Activated CD4-positive, alpha-beta T cell treated with anti-CD3 and anti-CD28 coated beads, Interleukin-2, amount 50 U/mL, for 16 hours (primary cell): ENCODE measurements at places on chromosomes 2 and 18.
A peak's percentile ranks its signal among the peaks of the same experiment; 100 is the strongest.

DNA sequence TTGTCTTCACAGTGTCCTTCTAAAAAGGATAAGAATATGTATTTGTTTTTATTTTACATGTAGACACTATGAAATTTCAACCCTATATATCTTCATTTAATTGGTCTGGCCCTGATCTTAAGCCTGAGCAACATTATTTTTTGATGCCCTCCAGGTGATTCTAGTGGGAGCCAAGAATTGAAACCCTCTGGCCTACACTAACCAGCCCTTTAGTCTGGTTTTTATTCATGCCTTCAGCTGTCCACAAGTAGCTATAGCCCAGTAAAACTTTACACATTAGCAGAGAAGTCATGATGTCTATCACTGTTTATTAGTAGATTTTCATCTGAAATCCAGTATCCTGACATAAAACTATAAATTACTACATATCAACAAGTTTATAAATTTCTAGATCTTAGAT lies 52.7 kb upstream of the UBXN4 start:
- DNase-seq = no peak

DNA sequence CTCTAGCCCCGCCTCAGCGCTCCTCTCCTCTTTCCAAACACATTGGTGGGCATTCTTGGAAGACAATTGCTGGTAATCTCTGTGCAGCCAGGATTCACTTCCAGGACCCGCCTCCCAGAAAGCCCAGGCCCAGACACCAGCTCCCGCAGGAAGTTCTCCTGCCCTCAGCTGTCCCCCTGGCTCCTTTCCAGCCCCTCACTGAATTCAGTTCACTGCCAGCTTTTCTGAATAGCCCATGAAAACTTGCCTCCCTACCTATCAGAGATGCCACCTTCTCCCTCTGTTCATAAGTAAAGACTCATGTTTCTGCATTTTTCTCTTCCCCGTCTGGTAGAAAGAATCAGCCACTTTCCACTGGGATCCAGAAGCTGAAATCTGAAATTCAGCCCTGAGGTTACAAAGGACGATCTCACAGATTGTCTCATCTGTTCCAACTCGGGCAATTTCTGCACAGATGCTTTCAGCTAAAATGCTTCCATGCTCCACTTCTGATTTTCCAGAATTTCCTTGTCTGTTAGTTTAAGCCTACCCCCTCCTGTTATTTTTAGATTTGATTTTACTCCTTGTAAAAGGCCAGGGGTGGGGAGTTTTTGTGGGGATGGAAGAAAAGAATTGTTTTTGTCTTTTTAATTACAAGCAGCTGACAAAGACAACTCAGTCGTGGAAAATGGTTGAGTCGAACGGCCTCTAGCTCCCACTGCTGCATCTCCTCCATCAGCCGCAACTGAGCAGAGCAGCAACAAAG lies 98.1 kb downstream of the SP3 start:
- no peak for DNase-seq

GRCh38 chr2:46299365-46300263 lies 2.4 kb downstream of the EPAS1 start:
- DNase-seq = no peak

GRCh38 chr18:21820033-21820810 lies 79.6 kb downstream of the MIB1 start:
- no peak for DNase-seq

GRCh38 chr2:151774506-151774905 lies 40.2 kb upstream of the NEB start:
- DNase-seq = no peak

- DNase-seq = no peak
Observed at GRCh38 chr2:68603059-68603458, 40.3 kb upstream of the PROKR1 start.

- DNase-seq = no peak
Observed at GRCh38 chr2:83959266-83959665, 499.8 kb downstream of the SUCLG1 start.

DNA sequence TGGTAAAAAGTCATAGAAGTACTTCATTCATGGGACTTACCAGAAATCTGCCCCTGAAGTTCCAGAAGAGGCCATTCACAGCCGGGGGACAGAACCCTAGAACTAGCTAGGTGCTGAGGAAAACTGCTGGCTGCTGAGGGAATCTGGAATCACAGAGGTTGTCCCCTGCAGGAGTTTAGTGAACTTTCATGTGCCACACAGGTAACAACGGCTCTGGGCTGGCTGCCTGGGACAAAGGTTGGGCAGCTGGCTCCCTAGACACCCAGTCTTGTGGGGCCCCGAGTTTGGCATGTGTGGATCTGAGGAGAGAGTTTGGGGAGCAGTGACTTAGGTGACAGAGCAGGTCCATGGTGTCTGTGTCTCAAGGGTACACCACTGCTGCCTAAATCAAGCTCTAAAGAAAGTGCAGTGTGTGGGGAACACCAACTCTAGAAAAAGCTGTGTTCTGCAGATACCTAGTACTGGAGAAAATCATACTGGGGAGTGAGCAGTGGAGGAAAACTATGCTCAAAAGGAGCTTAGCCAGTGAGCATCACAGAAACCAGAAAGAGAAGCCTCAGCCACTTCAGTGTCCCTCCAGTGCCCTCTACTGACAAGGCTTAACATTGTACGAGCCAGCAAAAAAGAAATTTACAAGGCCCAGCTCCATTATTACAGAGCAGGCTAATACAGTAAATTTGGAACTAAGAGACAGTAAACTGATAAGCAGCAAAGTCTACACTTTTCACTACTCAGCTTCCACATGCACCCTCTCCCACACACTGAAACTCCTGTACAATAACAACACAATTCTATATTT lies 15.2 kb downstream of the GALNT3 start:
- peak; percentile 16 for DNase-seq

- DNase-seq = no peak
Observed at GRCh38 chr18:13158428-13158827, 60.1 kb upstream of the LDLRAD4 start.

DNA sequence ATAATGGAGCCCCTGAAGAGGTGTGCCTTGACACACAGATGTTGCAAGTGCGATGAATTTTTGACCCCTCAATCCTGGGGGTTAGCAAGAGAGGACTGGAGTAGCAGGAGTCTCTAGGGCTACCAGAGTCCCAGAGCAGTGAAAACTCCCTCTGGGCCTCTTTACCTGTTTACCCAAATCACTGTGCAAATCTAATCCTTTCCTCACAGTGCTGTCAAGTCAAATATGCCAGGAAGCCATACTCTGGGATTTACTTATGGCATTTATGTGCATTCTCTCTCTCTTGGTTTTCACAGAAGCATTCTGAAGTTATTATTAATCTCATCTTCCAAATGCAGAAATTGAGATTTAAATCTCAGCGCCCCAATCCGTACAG lies 62.0 kb downstream of the MOGAT1 start:
- no peak for DNase-seq

DNA sequence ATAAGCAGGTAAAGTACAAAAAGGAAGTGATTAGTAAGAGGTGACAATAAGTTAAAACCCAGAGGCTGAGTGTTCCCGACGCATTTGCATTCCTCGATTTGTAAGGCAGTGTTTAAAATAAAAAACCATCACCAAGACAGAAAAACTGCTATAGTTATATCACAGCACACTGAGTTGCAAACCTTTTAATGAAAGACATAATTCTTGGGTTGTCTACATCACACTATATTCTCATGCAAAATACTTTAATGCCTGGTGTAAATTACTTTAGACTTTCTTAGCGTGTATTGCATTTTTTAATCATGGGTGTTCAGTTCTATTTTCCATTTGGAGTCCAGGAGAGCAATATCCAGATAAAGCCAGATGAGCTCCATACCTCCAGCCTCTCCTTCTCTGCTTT lies 458.5 kb downstream of the MTX2 start:
- no peak for DNase-seq

DNA sequence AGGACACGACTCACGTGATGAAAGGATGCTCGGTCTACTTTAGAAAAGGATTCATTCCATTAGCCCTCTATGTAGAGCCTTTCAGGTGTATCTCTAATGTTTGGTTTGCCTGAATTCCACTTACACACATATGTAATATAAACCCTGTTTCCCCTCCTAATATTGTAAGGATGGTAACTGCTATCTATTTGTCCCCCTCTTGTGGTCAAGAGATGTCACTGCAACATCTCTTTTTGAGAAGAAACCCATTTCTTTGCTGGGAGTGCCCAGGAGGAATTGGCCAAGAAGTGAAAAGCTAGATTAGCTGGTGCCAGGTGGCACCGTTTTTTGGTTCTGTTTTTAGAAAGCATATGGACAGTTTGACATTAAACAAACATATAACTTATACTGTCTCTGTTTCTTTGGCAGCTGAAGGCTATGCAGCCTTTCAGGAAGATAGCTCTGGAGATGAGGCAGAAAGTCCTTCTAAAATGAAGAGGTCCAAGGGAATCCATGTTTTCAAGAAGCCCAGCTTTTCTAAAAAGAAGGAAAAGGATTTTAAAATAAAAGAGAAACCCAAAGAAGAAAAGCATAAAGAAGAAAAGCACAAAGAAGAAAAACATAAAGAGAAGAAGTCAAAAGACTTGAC lies 41.2 kb downstream of the RALBP1 start:
- DNase-seq = peak; percentile 47

- DNase-seq = no peak
Observed at GRCh38 chr18:48058486-48058885, 128.0 kb upstream of the SMAD2 start.

DNA sequence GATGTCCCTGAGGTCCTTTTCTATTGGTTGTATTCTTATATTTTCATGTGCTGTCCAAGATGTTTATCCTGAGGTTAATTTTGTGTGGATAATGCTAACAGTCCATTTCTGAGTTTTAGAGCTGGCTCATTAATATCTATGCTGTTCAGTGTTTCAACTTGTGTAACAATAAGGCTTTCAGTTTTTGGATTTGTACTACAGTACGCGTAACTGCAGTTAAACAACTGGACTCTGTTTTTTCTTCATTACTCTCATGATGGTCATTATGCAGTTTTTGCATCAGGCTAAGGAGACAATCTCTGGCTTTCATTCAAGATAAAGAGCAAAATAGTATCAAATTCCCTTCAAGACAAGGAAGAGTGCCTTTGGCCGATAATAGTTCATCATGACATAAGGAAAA lies 1364.8 kb downstream of the DPP10 start:
- DNase-seq = no peak

GRCh38 chr2:64730551-64731262 lies 77.0 kb upstream of the SERTAD2 start:
- DNase-seq = peak; percentile 63

GRCh38 chr2:10185046-10185445 lies 62.5 kb downstream of the RRM2 start:
- no peak for DNase-seq

- DNase-seq = no peak
Observed at GRCh38 chr2:3214065-3214464, 163.6 kb downstream of the EIPR1 start.

DNA sequence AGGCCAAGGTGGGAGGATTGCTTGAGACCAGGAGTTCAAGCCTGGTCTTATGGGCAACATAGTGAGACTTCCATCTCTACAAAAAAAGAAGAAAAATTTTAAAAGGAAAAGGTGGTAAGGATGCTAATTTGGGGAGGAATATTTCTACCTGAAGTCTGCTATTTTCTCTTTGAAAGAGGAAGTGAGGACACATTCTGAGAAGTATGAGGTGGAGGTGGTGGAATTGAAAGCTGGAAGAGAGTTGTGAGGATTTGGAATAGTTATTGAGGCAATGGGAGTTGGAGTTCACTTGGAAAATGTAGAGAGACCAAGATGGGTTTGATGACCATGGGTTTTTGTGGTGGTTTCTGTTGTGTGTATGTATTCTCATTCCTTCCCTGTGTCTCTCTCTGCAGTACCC lies 29.3 kb downstream of the EML4 start:
- no peak for DNase-seq

GRCh38 chr2:153455861-153456260 lies 22.7 kb downstream of the RPRM start:
- DNase-seq = no peak

DNA sequence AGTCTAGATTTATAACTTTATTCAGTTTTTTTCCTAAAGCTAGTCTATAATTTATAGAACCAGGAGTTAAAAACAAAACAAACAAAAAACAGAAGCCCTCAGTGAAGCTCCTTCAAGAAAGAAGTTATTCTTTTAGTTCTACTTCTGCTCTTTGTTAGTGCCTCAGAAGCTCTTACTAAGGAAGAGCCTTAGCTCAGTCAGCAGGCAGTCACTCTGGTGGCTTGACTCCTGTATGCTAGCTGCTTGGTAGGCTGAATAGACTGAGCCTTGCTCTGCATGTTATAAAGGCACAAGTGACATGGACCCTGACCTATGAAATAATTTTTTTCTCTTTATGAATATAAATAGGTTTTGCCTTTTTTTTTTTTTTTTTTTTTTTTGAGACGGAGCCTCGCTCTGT lies 24.8 kb downstream of the NCOA1 start:
- no peak for DNase-seq

- DNase-seq = no peak
Observed at GRCh38 chr2:230717600-230717999, 5.0 kb downstream of the CAB39 start.

GRCh38 chr2:64641599-64641998 lies 12.1 kb downstream of the SERTAD2 start:
- no peak for DNase-seq

GRCh38 chr2:65514555-65515195 lies 82.3 kb upstream of the SPRED2 start:
- DNase-seq = peak; percentile 33

DNA sequence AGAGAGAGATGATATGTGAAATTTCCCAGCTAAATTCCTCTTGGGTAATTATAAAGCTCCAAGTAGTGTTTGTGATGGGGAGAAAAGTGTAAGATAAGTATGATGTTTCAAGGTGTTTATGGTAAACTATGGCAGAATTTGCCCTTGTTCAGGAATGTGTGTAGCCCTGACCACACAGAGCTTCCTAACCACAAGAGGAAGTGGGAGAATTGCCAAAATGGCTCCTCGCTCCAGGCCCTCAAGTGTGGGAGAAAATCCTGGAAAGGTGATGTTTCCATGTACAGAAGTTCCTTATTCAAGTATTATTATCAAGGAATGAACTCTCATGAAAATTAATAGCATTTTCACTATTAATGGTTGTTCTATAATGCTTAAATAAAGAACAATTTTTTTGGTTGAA lies 878.3 kb downstream of the TDRD15 start:
- DNase-seq = no peak

DNA sequence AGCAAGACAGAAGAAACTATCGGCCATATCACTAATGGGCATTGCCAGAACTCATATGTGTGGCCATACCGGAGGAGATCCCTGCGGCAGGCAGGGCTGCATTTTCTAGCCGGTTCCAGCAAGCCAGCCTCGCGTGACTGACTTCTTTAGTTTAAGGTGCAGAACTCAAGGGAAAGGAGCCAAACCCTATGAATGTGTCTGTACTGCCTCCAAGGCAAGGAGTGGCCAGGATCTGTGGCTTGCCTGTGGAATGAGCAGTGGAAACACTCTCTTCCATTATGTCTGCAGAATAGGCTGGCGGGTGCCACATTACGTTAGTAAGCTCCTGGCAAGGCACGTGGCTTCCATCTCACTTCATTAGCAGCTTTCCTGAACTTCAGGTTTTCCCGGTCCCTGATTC lies 137.6 kb downstream of the ATL2 start:
- no peak for DNase-seq
